ENCODE measurements at places on chromosomes 5 and 9. TPM values are rescaled to one million over a fixed set of nuclear protein-coding genes. Genes with fewer than 3 reads are reported as not detected.

The NEUROG1 gene
- not detected for total RNA-seq

The ADCY2 gene
- not detected for total RNA-seq

The DMRT3 gene
- total RNA-seq, result not detected

DNA sequence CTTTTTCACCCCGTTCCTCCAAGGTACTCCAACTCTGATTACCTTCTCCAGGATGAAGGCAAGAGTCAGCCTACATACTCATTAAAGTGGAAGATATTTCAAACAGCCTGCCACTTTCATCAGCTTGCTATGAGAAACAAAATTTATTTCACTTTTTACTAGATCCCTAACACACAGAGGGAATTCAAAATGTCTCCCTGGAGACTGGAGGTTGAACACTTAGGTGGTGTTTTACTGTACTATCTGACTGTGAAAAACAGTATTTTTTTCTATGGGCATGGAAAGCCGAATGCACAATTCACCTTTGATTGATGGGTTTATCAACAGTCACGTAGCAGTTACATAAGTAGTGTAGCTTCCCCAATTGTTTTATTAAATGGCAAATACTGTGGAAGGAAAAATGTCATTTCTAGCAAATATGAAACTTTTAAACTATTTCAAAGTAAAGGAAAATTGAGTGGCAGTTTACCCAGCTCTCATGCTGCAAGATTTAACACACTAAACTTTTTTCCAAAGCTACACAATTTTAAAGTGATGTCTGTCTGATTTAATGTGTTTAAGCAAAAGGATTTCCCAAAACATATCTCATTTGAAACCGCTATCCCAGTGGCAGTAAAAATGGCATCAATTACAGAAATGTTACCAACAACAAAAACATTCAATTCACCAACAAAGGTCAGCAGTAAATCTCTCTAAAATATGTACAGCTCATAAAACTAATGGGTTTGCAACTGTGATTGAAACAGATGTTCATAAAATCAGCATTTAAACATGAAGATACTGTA lies 125.0 kb upstream of the TLE4 start:
- no peak for DNase-seq

The WWC1 gene
- total RNA-seq, result 0.82 TPM

- DNase-seq, result no peak
Measured at GRCh38 chr5:137791799-137792198, 37.6 kb upstream of the HNRNPA0 start.

DNA sequence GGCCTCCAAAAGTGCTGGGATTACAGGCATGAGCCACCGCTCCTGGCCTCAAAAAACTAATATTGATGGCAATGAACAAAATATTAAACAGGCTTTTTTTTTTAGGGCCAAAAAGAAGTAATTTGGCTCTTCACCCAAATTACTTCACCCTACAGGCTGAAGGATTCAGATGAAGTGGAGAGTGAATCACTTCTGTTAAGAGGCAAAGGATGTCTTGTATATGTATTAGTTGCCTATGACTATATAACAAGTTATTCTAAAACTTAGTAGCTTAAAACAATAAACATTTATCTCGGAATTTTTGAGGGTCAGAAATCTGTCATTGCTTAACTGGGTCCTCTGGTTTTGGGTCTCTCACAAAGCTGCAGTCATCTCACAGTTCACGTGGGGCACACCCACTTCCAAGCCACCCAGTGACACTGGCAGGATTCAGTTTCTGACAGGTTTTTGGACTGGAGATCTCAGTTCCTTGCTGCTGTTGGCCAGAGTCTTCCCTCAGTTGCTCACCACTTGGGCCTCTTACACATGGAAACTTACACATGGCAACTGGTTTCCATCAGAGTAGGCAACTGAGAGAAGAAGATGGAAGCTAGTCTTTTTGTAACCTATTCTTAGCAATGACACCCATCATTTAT lies 66.7 kb downstream of the IQGAP2 start:
- peak; percentile 71 for DNase-seq

The CCL27 gene
- not detected for total RNA-seq

The CCDC187 gene
- not detected for total RNA-seq

DNA sequence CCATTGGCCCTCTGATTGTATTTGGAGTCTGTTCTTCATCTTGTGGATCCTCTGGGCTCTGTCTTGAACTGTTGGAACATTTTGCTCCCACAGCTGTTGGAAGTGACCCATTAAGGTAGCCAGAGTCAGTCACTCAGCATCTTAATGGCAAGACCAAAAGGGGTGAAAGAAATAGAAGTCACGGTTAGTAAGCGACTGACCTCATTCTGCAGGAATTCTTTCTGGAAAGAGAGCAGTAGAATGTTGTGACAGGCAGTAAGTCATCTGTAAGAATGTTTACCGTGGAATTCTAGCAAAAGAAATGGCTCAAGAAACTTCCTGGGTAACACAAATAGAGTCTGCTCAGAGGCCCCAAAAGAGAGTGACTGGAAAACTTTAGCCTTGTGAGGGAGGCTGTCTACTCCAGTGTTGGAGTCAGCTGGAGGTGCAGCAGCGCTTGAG lies 28.6 kb upstream of the TNC start:
- DNase-seq, result no peak

The ARAP3 gene
- total RNA-seq, result 5.2 TPM

The SPAAR gene
- total RNA-seq, result not detected

GRCh38 chr5:1356873-1357787 lies 12.2 kb upstream of the CLPTM1L start:
- no peak for DNase-seq

- no peak for DNase-seq
Measured at GRCh38 chr5:34657988-34658387, 1.9 kb downstream of the RAI14 start.

GRCh38 chr9:130675396-130675795 lies 11.0 kb downstream of the PRDM12 start:
- no peak for DNase-seq

The ZNF366 gene
- not detected for total RNA-seq

DNA sequence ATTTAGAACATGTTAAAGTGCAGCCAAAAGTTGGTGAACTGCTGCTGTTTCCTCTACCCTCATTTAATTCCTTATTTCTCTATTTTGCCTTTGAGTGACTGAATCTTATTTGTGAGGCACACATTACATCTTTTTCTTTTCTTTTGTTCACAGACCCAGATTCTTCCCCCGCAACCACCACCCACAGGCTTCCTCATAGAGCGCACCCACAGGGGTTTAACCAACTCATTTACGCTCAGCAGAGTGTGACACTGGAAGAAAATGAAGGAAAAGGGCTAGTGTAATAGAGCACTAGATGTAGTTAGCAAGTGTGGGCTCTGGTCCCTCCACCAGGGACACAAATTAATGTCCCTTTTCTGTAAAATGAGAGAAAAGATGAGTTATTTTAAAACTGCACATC lies 200.7 kb downstream of the PARP8 start:
- DNase-seq, result no peak

- no peak for DNase-seq
Measured at GRCh38 chr5:36230151-36230790, 11.5 kb downstream of the NADK2 start.

DNA sequence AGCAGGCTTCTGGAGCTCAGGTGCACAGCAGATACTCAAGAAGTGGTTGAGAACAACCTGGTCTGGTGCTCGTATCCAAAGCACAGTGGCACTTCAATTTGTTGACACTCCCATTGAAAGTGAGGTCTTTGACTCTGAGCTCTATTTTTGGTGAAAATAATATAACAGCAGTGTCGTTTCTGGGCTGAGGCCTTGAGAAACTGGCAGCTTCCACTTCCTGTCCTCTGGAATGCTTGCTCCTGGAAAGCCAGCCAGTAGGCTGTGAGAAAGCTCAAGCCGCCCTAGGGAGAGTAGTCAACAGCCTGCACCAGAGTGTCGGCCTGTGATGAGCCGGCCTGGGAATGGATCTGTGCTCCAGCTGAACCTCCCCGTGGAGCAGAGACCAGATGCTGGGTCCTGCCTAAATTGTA lies 6.8 kb upstream of the SUSD3 start:
- DNase-seq, result no peak

The FAT2 gene
- not detected for total RNA-seq

The WHRN gene
- total RNA-seq, result 2.8 TPM

DNA sequence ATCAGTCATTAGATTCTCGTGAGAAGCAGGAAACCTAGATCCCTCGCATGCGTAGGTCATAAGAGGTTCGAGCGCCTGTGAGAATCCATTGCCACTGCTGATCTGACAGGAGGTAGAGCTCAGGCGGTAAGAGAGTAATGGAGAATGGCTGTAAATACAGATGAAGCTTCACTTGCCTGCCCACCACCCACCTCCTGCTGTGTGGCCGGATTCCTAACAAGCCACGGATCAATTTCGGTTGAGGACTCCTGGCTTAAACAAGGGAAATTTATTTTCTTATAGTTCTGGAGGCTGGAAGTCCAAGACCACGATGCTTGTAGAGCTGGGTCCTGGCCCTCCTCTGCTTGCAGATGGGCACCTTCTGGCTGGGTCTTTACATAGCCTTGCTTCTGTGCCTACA lies 200.4 kb downstream of the PCSK5 start:
- no peak for DNase-seq

The KIF4B gene
- 0.05 TPM for total RNA-seq

DNA sequence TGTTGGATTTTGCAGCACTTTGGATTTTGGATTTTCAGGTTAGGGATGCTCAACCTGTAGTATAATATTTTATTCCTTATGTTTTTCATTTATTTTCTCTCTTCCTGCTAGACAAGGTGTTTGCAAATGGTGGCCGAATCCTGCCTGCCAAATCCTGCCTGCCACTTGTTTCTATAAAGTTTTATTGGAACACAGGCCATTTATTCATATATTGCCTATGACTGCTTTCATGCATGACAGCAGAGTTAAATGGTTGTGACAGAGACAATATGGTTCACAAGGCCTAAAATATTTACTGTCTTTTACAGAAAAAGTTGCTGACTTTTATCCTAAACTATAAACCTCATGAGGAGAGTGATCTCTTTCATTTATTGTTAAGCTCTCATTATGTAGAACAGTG lies 72.7 kb downstream of the DENND4C start:
- DNase-seq, result no peak

GRCh38 chr9:114166614-114167572 lies 11.6 kb downstream of the COL27A1 start:
- DNase-seq, result no peak

The LHX2 gene
- not detected for total RNA-seq

The PALM2AKAP2 gene
- total RNA-seq, result not detected

- DNase-seq, result no peak
Measured at GRCh38 chr9:116134975-116135374, 18.6 kb upstream of the PAPPA start.

The WNT8A gene
- not detected for total RNA-seq

DNA sequence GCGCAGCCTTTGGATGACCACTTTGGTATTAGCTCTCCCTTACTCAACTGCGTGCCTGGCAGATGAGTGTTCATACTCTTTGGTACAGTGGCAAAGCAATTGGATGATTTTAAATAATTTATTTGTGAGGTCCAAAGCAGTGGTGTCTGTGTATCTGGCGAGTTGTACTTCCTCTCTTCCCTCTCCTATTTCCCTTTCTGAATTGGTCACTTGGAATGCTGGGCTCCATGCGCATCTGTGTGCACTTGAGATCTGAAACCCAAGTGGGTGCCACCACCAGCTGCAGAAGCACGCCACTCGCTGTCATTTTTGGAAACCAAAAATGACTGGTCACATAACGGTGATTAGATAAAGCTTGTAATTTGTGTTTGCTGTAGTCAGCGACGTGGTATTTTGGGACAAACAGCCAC lies 386.0 kb upstream of the KLF4 start:
- no peak for DNase-seq

DNA sequence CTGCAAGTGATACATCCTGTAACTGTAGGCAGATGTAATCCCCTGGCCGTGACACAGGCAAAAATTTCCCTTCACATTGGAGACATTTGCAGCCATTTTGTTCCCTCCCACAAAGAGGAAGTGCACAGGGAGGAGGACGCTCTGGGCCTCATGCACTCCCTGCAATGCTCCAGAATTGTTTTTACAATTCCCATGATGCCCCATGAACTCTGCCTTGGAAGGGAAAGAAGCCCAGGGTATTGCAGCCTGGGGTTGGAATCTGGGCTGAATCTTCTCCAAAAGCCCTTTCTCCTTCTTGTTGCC lies 491.7 kb downstream of the CCDC171 start:
- no peak for DNase-seq

DNA sequence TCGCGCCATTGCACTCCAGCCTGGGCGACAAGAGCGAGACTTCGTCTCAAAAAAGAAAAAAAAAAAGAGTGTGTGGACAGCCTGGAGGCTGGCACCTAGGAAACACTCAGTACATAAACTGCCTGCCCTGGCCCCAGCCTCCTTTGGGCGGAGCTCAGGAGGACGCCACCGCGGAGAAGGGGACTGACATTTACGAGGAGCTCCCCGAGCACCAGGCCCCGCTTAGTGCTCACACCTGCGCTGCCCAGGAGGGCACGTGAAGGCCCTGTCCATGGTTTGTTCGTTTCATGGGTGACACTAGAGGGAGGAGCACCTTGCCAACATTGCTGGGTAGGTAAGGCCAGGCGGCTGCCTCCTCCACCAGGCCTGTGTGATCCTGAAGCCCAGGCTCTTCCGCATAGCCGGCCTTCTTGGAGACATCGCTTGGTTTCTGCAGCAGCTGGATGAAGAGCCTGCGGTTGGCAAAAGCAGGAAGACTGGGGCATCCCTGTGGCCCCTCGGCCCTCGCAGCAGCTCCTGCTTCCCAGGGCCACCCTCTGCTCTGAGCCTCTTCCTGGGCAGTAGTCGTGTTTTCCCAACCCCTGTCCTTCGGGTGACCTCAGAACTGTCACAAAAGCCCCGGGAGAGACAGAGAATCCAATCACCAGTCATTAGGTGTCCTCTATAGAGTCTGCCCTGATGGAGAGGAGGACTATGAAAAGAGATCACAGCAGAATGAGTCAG lies 26.2 kb upstream of the LAMC3 start:
- no peak for DNase-seq

- peak; percentile 88 for DNase-seq
Measured at GRCh38 chr9:35114113-35114839, 1.4 kb downstream of the ATOSB start.

GRCh38 chr5:889075-889710 lies 3.4 kb downstream of the BRD9 start:
- no peak for DNase-seq

The EPB41L4B gene
- total RNA-seq, result 0.17 TPM

DNA sequence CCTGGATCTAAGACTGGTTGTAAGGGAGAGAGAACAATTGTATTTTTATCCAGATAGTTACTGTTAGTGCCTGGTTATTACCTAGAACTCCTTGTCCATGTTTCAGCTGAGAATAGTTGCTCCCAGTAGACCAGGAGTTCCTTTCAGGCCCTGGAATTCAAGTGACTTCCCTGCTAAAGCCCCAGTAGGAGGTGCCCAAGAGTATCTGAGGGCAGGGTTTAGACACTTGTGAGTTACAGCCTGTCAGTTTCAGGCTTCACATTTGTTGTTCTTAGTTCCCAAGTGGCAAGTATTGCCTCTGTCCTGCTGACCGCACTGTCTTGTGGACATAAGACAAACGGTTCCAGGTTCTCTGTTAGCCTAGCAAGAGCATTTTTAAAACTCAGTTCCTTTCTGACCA lies 743.9 kb upstream of the SEMA6A start:
- DNase-seq, result no peak

The SPATA9 gene
- total RNA-seq, result not detected

DNA sequence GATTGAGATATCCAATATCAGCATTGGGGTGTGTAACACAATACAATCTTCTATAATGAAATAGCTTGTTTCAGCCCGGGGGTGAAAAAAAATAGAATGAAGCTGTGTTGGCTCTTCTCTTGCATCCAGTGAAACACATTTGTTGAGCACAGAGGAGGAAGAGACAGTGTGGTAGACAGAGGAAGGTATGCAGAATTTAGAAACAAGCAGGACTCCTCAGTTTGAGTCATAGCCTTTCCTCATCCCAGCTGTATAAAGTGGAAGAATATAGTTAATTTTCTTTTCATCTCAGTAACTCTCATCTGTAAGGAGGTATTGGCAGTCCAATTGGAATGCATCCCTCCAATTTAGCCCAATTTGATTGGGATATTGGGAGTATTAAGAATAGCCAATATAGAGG lies 302.2 kb upstream of the VLDLR start:
- no peak for DNase-seq

Measured in activated CD4-positive, alpha-beta memory T cell treated with anti-CD3 and anti-CD28 coated beads for 36 hours (primary cell).